Right cardiac atrium (tissue), 5 donors: ENCODE measurements at places on chromosomes 3 and 15. TPM values are rescaled to one million over a fixed set of nuclear protein-coding genes. Genes with fewer than 3 reads are reported as not detected.

GRCh38 chr3:54818942-54819341 is 108.9 kb downstream of the LRTM1 start:
- no peak for DNase-seq

DNA sequence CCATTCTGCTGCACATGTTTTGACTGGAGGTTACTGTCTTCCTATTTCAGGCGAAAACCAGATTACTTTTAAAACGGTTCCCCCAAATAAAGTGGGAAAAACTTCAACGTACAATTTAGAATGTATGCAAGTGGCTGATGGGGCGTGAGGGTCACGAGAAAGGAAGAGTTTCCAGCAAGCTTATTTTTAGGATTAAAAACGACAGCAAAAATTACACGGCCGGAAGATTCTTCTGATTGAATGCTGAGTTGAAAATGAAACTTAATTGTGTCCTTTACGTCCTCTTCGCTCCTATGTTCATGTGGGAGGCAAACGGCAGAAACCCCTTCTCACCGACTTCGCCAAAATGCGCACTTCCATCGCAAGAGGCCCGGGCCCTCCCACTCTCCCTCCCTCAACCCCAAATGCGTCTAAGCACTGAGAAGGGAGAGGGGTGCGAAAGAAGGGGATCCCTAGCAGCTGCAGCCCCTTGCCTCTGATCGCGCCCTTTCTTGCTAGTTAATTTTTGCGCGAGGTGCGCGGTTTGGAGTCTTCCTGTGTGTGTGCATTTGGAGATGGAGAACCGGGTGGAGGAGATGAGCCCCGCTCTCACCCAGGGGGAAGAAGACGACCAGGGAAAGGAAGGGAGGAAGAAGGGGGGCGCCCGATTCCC is 656 bp downstream of the CD47 start:
- DNase-seq = no peak

- no peak for DNase-seq
These were observed 31.0 kb downstream of the IQCB1 start for GRCh38 chr3:121803771-121804320.

- DNase-seq = peak; percentile 32
These were observed 118.9 kb upstream of the IGSF10 start for GRCh38 chr3:151579571-151580270.

Gene CHL1
- polyA plus RNA-seq = 14.3 TPM
